Suprapubic skin (tissue), 4 donors: ENCODE measurements at places on chromosomes 16 and 17.

DNA sequence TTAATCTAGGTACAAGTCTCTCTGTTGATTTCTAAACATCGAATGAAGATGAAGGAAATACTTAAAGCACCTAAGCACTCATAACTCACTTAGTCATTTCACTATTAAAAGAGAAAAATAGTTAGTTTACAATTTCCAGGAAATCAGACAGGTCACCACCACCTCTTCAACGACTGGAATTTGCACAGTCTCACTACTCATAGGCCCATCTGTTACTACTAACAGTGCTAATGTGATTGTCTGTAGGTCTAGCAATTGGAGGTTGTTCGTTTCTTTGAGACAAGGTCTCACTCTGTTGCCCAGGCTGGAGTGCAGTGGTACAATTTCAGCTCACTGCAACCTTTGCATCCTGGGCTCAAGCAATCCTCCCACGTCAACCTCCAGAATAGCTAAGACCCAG, 444.6 kb downstream of the MAF start:
- no peak for DNase-seq

- DNase-seq = no peak
Measured at GRCh38 chr16:71441348-71442050, 355 bp downstream of the TLE7 start.

GRCh38 chr16:70579648-70580630, 56.3 kb downstream of the SF3B3 start:
- DNase-seq = no peak

DNA sequence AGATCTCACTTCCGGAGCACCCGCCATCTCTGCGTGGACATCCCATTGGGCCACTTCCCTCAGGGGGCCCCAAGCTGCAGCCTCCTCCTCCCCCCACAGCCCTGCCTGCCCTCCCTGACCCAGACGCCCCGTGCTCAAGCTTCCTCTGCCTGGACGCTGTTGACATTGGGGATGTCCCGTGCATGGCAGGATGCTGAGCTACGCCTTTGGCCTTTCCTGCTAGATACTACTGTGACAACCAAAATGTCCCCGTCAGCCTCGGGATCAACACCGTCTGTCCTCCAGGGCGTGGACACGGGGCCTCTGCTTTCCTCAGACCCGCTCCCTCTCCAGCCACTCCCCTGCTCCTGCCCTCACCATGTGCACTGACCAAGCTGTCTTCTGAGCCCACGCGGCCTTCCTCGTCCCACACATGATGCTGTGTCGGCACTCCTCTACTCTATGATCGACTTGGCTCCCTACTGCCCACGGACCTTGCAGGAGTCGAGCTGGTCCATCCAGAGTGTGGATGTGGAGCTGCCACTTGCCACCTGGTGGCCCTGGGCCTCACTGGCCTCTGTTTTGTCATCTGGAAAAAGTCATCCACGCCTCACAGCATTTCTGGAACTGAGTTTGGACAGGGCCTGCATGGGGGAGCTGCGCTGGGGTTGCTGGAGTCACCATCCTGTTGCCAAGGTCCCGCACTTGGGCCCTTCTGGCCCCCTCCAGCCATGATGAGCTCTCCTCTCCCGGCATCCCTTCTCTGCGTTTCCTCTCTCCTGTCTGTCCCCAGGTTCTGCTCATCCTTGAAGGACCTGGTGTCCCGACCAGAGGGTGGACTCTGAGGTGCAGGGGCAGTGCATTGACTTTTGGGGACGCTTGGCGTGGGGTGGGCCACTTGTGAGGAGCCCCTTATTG, 221.7 kb upstream of the CIBAR2 start:
- no peak for DNase-seq
